Stimulated activated CD4-positive, alpha-beta T cell treated with anti-CD3 and anti-CD28 coated beads, TNF-alpha, amount 100 ng/mL, for 1 hour (primary cell): ENCODE measurements at places on chromosomes 2 and 18.

- no peak for DNase-seq
Measured at GRCh38 chr2:229931241-229931640, 8.9 kb downstream of the FBXO36 start.

- DNase-seq = no peak
Measured at GRCh38 chr2:233501198-233502076, 65.1 kb downstream of the USP40 start.

DNA sequence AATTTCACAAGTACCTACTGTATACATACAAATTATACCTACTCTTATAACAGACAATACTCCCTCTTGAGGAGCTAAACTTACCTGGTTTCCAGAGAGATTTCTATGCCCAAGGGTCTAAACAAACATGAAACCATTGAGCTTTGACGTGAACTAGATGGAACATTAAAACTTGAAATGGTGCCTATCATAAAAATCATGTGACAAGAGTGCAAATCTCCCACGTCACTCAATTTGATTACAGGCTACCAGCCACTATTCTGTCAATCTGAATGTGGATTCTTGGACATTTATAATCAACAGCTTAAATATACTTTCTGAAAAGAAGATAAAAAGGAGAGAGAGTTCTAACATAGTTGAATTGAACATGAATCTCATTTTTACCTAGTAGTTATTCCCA lies 297.1 kb upstream of the SESTD1 start:
- no peak for DNase-seq

- DNase-seq = no peak
Measured at GRCh38 chr2:105186967-105187498, 54.5 kb upstream of the GPR45 start.

- DNase-seq = no peak
Measured at GRCh38 chr2:121816797-121817196, 61.3 kb downstream of the TSN start.

DNA sequence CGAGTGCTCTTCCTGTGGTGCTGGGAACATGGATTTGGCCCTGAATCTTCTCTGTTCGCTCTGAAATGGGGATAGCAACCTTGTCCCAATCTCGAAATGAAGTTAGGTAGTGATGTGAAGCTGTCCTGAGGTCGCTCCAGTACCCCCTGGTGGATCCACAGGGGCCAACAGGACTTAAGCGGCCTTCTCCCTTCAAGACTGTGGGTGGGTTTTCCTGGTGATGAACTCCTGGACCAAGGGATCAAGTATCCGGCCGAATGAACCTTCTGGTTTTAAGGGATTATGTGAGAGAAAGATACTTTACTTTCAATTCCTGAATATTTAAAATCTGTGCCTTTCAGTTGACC lies 156.5 kb downstream of the NAPG start:
- DNase-seq = no peak

DNA sequence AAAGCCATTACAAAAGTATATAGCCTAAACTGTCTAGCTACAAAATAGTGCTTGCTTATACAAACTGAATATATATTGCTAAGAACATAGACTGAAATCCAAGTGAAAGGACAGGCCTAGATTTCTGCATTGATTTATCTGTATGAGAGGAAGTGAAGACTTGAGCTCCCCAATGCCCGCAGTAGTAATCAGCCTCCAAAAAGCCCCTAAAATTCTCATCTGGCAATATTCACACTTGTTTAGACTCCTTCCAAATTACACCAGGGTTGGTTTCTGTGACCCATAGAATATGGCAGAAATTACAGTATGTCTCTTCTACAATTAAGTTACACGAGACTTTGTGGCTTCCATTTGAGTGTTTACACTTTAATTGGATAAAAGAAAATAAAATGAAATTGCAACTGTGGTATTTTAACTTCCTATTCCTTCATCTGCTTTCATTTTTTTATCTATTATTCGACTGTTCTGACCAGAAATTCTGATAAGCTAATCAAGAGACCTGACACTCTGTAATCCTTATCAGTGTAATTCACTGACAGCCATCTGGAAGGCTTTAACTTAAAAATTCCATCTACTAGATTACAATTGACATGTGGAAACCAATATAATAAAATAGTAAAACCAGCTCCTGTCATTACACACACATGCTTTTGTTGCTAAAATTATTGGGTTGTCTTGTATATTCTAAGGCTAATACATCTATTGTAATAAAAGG lies 21.1 kb downstream of the ABCB11 start:
- DNase-seq = no peak

DNA sequence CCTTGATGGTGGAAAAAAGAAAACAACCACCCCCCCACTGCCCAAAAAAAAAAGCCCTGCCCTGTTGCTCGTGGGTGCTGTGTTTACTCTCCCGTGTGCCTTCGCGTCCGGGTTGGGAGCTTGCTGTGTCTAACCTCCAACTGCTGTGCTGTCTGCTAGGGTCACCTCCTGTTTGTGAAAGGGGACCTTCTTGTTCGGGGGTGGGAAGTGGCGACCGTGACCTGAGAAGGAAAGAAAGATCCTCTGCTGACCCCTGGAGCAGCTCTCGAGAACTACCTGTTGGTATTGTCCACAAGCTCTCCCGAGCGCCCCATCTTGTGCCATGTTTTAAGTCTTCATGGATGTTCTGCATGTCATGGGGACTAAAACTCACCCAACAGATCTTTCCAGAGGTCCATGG lies 28.0 kb downstream of the MAL start:
- no peak for DNase-seq

DNA sequence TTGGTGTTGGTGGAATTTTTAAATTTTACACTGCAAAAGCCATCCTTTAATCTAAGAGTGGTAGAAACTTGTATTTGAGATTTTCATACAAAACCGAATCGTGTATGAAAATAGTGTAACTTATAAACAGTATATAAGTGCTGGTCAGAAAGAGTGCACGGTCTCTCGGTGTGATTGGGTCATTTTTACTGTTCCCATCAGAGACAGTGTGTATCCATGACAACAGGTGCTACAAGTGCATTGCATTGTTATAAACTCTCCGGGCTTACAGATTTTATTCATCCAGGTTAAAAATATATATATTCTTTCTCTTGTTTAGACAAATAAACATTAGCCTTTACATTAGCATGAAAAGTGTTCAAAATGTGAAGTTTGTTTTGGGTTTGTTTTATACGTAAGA lies 721.9 kb downstream of the METTL4 start:
- no peak for DNase-seq

DNA sequence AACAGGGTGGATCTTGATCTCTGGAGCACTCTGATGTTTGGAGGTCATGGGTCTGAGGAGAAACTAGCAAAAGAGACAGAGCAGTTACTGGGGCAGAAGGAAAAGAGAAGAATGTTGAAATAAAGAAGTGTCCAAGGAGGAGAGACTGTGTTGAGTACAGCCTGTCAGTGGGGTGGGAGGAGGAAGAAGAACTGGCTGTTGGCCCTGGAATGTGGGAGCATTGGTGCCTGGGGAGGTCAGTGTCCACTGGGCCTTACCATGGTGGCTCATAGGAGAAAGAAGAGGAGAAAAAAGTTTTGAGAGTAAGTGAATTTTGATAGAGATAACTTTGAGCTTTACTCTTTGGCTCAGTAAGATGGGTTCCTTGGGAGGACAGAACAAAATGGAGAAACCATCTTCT lies 499.0 kb downstream of the TXNL1 start:
- DNase-seq = no peak

GRCh38 chr2:133338224-133338623 lies 230.0 kb downstream of the NCKAP5 start:
- no peak for DNase-seq

- DNase-seq = no peak
Measured at GRCh38 chr2:232761301-232761907, 15.0 kb downstream of the KCNJ13 start.

DNA sequence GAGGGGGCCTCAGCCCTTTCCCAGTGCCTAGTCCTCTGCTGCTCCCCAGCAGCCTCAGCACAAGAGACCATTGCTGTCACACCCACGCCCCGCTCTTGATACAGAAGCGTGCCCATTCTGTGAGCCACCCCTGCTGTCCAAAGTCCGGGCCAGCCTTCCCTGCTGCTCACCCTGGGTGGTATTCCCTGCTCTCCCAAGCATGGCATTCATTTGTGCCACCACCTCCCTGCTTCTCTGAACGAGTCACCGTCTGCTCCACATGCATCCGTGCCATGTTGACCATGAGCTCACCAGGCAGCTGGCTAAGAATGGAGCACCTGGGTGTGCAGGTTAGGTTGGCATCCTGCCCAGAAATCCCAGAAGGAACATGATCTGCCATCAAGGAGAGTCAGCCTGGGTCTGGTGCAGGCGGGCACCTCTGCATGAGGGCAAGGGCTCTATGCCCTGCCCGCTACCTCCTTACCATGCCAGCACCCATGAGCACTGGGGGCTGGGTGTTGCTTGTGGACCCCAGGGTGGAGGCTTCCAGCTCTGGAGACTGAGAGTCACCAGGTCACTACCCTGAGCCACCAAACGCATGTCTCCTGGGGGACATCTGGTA lies 63.0 kb downstream of the TWIST2 start:
- DNase-seq = no peak

GRCh38 chr18:69789794-69790193 lies 157.9 kb downstream of the CD226 start:
- DNase-seq = no peak

DNA sequence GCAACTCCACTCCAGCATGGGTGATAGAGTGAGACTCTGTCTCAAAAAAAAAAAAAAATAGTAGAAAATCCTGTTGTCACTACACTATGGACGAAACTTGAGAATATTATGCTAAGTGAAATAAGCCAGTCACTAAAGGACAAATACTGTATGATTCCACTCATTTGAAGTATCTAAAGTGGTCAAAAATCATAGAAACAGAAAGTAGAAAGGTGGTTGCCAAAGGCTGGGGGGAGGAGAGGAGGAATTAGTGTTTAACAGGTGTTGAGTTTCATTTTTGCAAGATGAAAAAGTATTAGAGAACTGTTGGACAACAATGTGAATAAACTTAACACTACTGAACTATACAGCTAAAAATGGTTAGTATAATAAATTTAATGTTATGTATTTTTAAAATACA lies 18.8 kb upstream of the RMP24 start:
- DNase-seq = no peak

- no peak for DNase-seq
Measured at GRCh38 chr2:20136149-20136548, 84.7 kb upstream of the LAPTM4A start.

GRCh38 chr2:167487728-167488127 lies 599.4 kb downstream of the XIRP2 start:
- DNase-seq = no peak

GRCh38 chr2:162490761-162491470 lies 147.0 kb downstream of the GCA start:
- DNase-seq = no peak

GRCh38 chr2:235675678-235676535 lies 182.1 kb downstream of the AGAP1 start:
- no peak for DNase-seq

GRCh38 chr18:10015288-10015701 lies 101.5 kb downstream of the VAPA start:
- no peak for DNase-seq

- DNase-seq = no peak
Measured at GRCh38 chr18:40233931-40234616, 1721.0 kb upstream of the PIK3C3 start.

GRCh38 chr2:1538663-1539062 lies 125.4 kb downstream of the TPO start:
- DNase-seq = no peak

DNA sequence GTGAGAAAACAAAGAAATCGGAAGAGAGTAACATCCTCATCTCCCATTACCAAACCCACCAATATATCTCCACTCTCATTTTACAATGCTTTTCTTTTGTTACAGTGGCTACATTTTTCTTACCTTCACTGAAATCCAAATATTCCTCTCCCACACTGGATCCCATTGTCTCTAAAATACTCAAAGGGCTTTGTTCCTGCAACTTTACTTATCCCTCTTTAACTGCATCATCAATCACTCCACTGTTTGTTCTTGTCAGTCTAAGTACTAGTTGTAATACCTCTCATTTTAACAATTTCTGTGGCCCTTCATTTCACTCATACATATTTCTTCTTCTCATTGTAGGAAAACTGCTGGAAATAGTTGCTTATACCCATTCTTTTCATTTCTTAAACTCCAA lies 464.2 kb upstream of the PIK3C3 start:
- no peak for DNase-seq

DNA sequence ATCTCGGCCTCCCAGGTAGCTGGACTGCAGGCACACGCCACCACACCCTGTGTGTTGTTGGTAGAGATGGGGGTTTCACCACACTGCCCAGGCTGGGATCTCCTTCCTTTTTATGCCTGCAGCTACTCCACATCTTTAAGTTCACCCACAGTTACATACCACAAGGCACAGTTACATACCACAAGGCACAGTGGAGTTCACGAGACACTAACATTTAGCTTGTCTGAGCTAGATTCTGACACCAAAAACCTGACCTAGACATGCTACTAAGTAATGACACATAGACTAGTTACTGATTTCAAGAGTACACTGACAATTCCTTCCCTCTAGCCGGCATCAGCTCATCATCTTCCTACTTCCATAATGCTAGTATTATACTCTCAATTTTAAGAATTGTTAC lies 4.3 kb downstream of the POLR2D start:
- no peak for DNase-seq

GRCh38 chr2:234204480-234204879 lies 154.0 kb downstream of the SPP2 start:
- DNase-seq = no peak

- no peak for DNase-seq
Measured at GRCh38 chr2:171158036-171158789, 2.5 kb downstream of the TLK1 start.

DNA sequence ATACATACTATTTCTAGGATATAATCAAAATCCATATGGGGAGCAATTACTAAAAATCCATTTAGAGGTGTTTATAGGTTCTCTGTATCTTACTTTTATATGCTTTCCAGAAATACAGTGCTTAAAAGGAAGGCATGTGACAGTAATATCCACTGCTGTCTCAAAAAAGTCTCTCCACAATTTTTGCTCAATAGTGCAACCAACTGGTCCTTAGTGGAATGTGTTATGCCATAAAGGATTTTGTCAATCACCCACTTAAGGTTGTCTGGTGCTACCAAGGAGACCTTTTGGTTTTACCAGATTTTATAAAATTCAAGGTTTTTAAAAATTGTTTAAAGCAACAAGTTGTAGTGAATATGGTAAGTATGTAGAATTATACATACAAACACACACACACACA lies 328.5 kb upstream of the DSEL start:
- DNase-seq = no peak

DNA sequence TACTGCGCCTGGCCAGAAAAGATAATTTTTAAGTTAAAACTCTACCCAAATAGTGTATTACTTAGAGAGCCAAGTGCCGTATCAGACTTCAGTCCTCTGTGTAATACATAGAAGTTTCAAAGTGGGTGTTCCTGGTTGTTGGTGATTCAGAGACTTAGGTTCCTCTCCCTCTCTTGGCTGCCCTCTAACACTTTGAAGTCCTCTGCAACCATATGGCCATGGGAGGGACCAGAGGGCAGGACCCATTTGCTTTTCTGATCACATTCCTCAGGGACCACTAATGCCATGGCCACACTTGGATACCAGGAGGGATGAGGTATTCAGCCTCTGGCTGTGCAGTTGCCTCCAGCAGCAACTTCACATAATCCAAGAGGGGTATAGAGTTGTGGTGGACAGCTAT lies 131.5 kb downstream of the CAPN13 start:
- no peak for DNase-seq

- DNase-seq = no peak
Measured at GRCh38 chr18:43570593-43570992, 293.3 kb upstream of the SYT4 start.

GRCh38 chr2:217074576-217075255 lies 214.9 kb upstream of the TNP1 start:
- DNase-seq = no peak
